ENCODE measurements at places on chromosomes 1 and 21.

GRCh38 chr1:32695098-32695904, 7.3 kb downstream of the SYNC start:
- no peak for DNase-seq

- no peak for DNase-seq
These were observed 1402.0 kb downstream of the MRPL39 start for GRCh38 chr21:24205319-24205718.

DNA sequence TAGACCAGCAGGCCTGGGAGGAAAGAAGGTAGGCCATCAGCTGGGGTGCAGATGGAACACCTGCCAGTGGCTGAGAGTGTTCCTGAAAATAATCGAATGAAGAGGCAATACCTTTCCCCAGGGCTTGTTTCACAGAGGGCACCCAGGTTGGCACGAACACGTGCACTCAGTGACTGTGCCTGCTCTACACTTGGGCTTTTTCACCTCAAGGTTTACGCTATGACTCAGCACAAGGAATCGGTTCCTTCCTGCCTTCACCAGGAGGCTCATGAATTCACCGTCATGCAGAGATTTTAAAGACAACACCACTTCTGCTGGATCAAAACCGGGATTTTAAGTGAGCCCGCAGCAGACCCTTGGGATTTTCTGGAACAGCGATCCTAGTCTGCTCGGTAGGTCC, 118.5 kb upstream of the ADAR start:
- no peak for DNase-seq

- no peak for DNase-seq
These were observed 709.9 kb downstream of the KCNT2 start for GRCh38 chr1:195898373-195898772.
